ENCODE measurements at places on chromosomes 13 and 19.

- DNase-seq, result no peak
These were observed 104.5 kb upstream of the SLC15A1 start for GRCh38 chr13:98856983-98857382.

GRCh38 chr19:4304538-4305256 lies at the start of gene FSD1:
TSS of gene FSD1 (plus strand) at chr19:4304598. CDS start at chr19:4304747, 149 bp downstream.
- DNase-seq, result peak; percentile 36

DNA sequence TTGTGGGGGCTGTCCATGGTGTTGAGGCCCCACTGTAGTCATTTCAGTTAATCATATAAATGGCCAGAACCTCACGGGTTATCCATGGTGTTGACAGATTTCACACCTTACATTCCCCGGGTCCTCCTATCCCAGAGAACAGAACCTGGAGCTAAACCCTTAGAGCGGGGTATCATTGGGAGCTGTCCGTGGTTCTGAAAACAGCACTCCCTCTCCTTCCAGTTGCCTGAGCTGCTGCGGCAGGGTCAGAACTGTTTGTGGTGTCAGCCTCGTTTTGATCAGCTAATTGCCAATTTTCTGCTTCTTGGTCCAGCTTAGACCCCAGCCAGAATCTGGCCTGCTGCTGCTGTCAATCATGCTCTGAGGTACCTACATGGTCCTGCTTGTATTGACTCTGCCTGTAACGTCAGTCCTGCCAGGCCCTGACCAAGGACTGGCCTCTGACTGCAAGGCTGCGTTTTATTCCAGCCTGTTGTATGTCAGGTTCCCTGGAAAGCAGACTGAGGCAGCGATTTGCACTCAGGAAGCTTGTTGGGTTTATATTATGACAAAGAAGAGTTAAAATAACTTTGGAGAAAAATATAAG lies 55.8 kb upstream of the KCTD15 start:
- no peak for DNase-seq

DNA sequence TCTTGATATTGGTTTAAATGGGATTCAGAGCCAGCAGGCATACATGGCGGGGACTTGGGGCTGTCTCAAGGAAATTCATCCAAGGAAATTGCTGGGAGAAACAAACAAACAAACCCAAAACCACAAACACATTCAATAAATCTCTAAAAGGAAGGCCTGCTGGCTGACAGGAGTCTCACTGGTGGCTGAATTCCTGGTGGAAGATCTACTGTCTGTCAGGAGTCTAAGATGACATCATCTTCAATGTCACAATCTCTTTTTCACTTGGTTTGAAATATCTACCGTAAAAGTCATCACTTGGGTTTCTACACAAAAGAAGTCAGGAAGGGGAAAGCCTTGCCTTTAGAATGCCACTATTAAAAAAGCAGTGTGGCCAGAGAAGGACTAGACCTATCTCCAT lies 87.9 kb downstream of the KLF5 start:
- no peak for DNase-seq

GRCh38 chr19:6412447-6413091 lies 12.0 kb downstream of the KHSRP start:
- no peak for DNase-seq

DNA sequence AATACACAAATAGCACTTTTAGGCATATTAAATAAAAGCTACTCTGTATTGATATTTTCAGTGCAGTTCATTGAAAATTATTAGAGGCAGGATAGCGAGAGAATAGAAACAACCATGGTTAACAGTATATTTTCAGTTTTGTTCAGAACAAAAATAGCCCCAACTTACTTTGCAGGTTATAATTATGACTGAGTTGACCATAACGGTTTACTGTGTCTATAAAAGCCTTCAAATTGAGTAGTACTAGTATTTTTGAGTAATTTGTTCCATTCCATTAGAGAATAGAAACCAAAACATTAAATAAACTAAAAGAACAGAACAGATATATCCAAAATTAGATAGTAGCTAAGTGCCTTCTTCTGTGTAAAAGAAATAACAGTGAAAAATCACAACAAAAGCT lies 1108.4 kb upstream of the PCDH20 start:
- no peak for DNase-seq

DNA sequence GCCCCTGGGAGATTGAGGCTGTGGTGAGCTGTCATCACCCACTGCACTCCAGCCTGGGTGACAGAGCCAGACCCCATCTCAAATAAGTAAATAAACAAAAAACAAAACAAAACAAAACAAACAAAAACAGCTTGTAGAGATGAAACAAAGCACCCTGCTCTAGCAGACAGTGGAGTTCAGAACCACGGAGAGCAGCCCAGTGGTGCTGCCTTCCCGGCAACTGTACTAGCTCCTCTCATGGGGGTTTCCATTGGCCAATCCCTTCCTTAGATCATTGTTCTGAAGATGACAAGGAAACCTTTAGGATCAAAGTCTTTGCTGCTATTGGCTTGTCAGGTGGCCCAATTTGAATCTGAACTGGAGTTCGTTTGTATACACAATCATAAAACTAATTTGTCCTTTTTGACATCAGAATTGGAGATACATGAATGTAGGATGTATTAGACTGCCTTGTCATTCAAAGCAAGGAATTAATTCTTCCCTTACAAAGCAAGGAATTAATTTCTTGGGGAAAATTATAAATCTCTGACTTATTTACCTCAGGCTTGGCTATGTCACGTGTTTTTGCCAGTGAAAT lies 19.7 kb upstream of the SYCN start:
- no peak for DNase-seq

DNA sequence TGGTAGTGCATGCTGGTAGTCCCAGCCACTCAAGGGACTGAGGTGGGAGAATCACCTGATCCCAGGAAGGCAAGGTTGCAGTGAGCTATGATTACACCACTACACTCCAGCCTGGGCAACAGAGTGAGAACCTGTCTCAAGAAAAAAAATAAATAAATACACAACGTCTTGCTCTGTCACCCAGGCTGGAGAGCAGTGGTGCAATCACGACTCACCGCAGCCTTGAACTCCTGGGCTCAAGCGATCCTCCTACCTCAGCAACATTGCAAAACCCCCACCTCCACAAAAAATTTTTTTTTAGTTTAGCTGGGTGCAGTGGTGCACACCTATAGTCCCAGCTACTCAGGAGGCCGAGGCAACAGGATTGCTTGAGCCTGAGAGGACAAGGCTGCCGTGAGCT lies 8.8 kb downstream of the TPM4 start:
- no peak for DNase-seq

GRCh38 chr13:113596321-113597200 lies 12.0 kb downstream of the TFDP1 start:
- DNase-seq, result no peak

GRCh38 chr13:47184321-47184720 lies 287.5 kb upstream of the HTR2A start:
- DNase-seq, result no peak

GRCh38 chr19:58361900-58362271 lies 665 bp downstream of the ZNF497 start:
- no peak for DNase-seq

GRCh38 chr19:29587518-29587986 lies 18.5 kb upstream of the POP4 start:
- no peak for DNase-seq

GRCh38 chr13:93776936-93777335 lies 550.3 kb downstream of the GPC6 start:
- DNase-seq, result no peak

- DNase-seq, result peak; percentile 57
These were observed 16.9 kb downstream of the FAM187B start for GRCh38 chr19:35211545-35212230.

DNA sequence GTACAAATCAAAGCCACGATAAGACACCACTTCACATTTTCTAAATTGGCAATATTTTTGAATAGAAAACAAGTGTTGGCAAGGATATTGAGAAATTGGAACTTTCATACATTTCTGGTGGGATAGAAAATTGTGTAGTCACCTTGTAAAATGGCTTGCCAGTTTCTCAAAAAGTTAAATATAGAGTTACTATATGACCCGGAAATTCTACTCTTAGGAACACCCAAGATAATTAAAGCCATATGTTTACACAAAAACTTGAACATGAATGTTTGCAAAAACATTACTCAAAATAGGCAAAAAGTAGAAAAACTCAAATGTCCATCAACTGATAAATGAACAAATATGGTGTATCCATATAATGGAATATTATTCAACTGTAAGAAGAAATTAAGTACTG lies 552.5 kb downstream of the TBC1D4 start:
- no peak for DNase-seq

DNA sequence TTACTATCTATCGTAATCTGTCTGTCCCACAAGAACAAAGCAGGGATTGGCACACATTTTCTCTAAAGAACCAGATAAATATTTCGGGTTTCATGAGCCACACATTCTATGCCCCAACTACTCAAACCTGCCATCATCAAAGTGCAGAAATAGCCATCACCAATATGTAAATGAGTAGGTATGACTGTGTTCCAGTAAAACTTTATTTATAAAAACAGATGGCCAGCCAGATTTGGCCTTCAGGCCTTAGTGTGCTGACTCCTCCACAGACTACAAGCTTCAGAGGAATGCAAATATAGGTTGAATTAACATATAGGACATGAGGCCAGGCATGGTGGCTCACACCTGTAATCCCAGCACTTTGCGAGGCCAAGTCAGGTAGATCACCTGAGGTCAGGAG lies 8.9 kb upstream of the DNMT1 start:
- no peak for DNase-seq

DNA sequence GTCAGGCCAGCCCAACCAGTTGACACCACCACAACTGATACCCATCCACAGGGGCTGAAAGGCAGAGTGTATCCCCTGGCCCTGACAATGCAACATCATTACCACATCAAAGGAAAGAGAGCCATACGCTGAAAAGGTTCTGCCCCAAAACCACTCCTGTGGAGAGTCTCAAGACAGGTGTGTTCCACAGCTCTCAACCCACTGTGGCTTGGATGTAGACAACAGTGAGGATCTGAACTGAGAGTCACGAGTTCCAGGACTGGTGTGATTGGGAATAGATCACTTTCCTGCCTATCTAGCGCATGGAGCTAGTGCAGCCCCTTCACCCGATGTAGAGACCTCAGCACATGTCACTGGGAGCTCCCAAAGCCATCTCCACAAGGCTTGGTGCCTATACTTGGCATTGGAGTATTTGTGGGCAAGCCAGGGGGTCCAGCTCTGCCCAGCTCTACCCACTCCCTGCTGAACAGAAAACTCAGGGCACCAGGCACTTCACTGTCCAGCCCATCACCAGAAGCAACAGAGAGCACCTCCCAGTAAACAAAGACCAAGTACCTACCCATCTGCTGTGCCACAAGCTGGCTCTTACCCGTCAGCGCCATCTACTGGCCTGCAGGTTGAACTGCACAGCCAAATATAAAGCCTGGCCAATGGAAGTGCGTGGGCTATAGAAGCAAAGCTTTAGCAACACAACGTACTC lies 579.5 kb downstream of the UQCRFS1 start:
- DNase-seq, result no peak

GRCh38 chr13:84025824-84026223 lies 143.6 kb upstream of the SLITRK1 start:
- no peak for DNase-seq

GRCh38 chr13:77298426-77298825 lies 28.5 kb downstream of the MYCBP2 start:
- no peak for DNase-seq

DNA sequence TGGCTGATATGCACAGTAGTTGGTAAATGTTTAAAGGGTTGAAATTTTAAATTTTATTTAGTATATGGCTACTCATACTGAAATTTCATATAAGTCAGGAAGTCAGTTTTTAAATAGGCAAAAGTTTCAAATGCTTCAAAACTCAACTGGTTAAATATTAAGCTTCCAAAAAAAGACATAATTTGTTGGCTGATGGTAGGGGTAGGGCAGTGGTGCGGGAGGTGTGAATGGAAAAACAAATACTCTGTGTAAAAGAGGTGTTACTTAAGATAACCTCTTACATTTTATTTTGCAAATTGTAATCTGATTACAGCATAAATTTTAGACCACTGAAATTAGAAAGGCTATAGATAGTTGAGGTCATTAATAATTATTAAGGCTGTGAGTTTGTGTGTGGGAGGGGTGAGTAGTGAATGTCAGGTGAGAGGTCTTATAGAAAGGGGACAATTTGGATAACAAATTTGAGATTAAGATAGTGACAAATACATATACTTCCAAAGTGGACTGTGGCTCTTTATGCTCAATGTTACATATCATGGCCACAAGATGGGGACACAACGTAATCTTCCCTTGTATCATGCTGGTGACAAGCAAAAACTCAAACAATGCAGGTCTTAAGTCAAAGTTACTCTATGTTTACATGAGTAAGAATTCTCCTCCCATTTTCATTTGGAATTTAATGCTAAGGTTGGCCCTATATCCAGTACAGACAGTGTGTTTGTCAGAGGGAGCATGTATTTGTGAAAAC lies 36.6 kb upstream of the OXGR1 start:
- no peak for DNase-seq

DNA sequence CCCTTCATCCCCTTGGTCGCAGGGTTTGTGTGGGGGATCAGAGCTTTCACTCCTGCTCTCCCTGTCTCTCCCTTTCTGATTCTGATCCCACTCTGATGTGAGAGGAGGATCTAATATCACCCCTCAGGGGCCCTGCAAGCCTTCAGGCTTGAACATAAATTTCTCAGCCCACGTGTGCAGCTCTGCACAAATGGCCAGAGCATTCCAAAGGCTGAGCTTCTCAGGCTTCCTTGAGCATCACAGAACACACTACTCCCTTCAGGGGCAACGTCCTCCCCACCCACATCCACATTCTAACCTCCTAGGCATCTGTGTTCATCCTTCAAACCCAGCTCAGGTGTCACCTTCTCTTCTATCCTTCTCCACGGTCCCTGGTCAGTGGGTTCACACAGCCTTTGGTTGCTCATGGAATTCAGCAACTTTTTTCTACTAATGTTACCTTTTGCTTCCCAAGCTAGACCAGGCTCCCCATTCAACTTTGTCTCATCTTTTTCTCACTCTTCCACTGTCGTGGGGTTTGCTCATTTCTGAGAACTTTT lies 24.4 kb upstream of the DOCK9 start:
- no peak for DNase-seq

DNA sequence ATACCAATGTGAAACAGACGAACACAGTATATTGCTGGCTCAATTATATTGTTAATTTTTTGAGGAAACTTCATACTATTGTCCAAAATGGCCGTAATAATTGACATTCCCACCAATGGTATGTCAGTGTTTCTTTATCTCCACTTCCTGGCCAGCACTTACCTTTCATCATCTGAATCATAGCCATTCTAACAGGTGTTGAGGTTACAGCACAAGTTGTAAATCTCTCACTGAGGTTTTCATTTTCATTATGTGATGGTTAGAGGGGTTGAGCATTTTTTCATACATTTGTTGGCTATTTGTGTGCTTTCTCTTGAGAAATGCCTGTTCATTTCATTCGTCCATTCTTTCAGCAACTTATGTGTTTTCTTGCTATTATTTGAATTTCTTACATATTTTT lies 824.0 kb downstream of the UQCRFS1 start:
- DNase-seq, result no peak

- DNase-seq, result no peak
These were observed 10.0 kb downstream of the KLC3 start for GRCh38 chr19:45350477-45351058.
